NCI-H345 (cell line): ENCODE measurements at places on chromosomes 1 and 21.
A peak's percentile ranks its signal among the peaks of the same experiment; 100 is the strongest.

DNA sequence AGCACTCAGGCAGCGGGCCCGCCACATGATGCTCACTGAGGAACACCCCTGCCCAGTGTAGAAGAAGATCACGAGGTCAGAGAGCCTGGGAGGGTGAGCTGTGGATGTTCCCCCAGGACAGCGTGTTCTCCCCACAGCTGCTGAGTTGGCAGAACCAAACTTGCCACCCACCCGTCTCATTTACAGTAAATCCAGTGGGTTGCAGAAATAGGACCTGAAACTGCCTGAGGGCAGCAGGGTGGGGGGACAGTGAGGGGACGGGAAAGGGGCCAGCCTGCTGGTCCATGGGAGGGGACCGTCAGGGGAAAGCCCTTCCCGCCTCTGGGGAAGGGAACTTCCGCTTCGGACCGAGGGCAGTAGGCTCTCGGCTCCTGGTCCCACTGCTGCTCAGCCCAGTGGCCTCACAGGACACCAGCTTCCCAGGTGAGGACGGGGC lies at the start of gene C1QB:
C1QB (plus strand) TSS at position 356 of the 436 bp plus-strand sequence. CDS start 6,227 bp downstream, outside the sequence.
- DNase-seq: no peak

DNA sequence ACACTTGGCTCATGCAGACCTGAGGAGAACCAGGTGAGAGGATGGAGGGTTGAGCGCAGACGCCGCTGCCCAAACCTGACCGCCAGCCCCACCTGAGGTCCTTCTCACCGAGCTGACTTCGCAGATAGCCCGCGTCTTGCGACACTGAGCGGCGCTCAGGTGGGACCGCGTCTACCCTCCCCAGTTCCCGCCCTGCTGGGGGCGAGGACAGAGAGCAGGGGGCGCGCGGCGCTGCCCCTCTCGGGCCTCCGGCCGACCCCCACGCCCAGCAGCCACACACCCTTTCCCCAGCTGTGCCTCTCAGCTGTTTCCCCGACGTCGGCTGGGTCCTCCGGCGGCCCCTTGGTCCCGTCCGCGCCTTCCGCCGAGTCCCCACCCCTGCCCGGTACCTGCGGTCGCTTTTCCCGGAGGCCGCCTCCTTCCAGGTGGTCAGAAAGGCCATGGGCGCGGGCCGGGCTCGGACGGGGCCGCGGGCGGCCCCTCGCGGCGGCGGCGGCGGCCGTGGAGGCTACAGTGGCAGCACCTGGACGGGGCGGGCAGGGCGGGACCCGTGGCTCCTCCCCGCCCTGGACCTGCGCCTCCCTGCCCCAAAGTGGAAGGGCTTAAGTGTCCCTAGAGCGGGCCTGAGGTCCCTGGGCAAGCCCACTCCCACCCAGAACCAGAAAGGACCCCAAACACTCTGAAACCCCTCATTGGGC lies 14.4 kb upstream of the TTC39A start:
- DNase-seq: no peak

DNA sequence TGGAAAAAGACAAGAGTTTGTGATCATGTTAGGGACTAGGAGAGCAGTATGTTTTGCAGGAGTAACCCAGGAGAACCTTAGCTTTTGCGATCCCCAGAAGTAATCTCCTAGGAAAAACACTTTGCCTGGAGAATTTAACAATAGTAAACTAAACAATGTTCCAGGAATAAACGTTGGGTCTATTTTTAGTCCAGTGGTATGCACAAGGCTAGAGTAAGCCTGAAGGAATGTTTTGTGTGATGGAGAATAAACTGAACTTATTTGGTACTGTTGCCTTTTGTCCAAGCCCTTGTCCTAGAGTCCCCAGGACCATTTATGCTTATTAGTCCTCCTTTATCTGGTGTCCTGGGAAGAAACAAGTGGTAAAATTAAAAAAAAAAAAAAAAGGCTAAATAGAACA lies 28.7 kb upstream of the RGS5 start:
- no peak for DNase-seq

DNA sequence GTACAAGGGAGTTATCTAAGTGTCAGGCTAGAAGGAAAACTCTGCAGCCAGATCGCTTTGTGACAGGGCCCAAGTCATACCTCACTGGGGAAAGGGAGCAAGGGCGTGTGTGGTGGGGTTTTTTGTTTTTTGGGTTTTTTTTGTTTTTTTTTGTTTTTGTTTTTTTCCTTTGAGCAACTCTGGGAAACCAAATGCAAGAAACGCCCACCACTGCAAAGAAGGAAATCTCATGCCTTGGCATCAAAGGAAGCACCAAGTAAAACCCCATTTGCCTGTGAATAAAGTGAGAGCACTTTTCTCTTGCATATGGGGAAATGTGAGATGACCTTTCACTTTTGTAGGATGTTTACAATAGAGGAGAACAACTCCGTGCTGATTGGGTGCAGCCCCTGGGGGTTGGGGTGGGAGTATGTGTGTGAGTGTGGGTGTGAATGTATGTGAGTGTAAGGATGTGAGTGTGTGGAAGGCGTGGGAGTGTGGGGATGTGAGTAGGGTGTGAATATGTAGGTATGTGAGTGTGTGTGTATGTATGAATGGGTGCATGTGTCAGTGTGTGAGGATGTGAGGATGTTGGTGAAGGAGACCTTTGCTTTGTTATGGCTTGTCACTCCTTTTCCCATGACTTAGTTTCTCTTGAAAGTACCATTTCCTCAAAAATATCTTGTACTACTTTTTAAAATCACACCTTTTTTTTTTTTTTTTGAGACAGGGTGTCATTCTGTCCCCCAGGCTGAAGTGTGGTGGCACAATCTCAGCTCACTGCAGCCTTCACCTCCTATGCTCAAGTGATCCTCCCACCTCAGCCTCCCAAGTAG lies 34.6 kb downstream of the IL12RB2 start:
- DNase-seq: no peak

DNA sequence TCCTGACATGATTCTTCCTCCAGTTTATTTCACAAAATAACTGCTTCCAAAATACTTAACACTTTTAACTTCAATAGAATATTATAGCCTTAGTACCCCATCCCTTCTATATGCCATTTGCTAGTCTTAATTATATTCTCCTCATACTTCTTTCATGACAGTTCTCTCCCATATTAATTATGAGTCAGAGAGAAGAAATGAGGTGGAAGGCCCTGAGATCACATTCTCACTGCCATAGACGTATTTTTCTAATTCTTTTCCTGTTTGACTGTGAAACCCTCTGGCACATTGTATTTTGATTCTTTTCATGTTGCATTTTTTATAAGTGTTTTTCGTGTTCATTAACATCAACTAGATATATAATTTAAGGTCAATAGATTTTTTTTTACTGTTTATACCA lies 88.4 kb downstream of the GTF2B start:
- no peak for DNase-seq

DNA sequence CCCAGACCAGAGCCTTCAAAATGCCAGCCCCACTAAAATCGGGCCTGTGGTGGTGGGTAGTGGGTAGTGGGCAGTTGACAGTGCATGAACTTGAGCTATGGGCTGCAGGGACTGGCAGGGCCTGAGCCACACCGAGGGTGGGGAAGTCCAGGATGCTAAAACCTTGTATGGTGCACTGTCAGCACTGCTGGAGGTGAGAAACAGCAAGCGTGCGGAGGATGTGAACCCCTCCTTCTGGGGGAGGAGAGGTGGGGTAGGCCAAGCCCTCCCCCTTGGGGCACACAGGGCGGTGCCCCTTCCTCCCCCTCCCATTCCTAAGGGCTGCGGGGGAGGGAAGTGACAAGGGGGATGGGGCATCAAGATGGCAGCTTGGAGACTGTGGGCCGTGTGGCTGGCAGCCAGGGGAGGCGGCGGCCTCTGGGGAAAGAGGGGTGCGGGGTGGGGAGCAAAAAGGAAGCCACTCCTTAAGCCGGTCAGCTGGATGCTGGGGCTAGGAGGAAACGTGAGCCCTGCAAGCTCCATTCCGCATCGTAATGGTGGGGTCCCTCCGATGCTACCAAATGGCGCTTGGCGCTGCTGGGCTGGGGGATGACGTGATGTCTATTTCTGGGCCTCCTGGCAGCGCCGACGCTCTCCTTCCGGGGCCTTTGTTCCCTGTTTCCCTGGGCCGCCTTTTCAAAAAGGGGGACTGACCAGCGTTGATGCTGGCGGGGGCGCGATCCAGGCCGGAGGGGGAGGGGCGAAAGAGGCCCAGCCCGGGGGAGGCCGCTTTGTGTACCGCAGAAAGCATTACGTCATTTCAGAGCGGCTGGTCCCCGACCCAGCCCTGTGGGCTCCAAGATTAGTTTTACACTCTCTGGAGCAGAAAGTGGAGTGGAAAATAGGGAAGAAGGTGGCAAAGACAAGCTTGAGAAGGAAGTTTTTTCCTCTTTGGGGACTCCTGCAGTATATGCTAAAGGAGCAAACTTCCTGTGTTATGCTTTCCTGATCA lies 809 bp downstream of the SYT11 start:
- peak; percentile 98 for DNase-seq
